Esophagus squamous epithelium (tissue), 5 donors: ENCODE measurements at places on chromosomes 7 and 10.

DNA sequence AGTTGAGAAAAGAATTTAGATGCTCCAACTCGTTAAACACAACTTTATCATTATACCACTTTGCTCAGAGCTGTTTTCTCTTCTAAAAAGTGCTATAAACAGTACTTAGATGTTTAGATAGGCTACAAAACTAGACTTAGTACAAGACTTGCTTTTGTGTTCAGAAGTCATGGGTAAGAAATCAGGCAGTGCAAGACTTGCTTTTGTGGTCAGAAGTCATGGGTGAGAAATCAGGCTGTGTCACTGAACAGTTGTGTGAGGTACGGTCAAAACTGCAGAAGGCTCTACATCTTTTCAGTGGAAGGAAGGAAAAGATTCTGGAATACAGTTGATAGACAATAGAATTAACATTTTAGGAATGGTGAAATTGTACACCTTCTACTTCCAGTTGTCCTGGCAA is 239.7 kb downstream of the DNAJB9 start:
- no peak for DNase-seq

GRCh38 chr10:30630571-30630970 is 1.0 kb upstream of the LYZL2 start:
- DNase-seq, result no peak

GRCh38 chr10:71525721-71526120 is 129.0 kb downstream of the CDH23 start:
- no peak for DNase-seq

DNA sequence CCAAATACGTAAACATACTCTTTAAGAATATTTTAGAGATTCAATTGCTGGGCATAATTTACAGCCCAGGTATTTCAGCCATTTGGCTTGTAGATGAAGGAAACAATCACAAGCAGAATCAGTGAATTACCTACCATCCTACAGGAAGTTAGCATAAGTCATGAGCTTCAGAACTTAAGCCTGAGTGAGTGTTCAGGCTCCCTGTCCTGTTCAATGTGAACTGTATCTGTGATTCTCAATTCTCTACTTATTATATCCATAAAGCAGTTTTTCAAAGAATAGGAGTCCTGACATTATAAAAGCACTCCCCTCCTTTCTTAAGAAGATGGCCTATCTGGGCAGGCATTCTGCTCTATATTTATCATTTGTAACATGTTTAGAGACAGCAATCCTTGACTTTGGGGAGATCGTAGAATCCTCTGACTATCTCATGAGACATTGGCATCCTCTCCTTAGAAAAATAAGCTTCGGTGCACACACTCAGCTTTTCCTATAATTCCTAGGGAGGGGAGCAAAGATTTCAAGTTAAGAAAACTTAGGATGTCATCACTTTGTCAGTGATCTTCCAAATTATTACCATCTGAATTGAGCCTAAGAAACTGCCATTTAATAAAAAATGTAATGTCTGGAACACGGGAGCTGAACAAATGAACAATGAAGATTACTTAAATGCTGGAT is 645.2 kb upstream of the IGFBP3 start:
- DNase-seq, result no peak

DNA sequence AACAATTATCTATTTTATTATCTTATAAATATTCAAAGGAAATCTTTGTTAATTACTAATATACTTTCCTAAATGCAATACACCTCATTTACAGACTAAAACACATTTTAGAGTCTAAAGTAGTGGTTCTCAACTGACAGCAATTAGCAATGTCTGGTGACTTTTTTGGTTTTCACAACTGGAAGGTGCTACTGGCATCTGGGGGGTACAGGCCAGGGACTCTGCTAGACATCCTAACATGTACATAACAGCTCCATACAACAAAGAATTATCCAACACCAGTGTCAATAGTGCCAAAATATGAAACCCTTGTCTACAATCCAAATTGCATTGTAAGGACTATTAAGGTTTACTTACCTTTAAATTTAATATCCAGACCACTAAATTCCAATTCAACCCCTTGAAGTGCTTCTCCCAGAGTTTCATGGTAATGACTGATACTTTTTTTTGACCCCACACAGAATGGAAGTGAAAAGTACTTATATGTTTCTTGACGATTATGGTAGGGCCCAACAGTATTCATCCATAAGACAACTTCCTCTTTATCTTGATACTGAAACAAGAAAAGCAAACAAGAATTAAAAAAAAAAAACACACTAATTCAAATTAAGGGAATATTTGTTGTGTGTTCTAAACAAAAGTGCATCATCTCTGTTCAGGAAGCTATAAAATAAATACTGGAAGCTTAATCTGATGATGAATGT is 10.4 kb downstream of the TM9SF3 start:
- DNase-seq, result no peak

- DNase-seq, result no peak
These were observed 59.3 kb downstream of the BMPER start for GRCh38 chr7:33964417-33965182.

DNA sequence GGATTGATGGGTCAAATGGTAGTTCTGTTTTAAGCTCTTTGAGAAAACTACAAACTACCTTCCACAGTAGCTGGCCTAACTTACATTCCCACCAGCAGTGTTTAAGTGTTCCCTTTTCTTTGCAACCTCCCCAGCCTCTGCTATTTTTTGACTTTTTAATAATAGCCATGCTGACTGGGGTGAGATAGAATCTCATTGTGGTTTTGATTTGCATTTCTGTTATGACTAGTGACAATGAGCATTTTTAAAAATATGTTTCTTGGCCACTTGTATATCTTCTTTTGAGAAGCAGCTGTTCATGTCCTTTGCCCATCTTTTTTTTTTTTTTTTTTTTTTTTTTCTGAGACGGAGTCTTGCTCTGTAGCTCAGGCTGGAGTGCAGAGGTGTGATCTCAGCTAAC is 155.2 kb upstream of the BMPER start:
- DNase-seq, result no peak

DNA sequence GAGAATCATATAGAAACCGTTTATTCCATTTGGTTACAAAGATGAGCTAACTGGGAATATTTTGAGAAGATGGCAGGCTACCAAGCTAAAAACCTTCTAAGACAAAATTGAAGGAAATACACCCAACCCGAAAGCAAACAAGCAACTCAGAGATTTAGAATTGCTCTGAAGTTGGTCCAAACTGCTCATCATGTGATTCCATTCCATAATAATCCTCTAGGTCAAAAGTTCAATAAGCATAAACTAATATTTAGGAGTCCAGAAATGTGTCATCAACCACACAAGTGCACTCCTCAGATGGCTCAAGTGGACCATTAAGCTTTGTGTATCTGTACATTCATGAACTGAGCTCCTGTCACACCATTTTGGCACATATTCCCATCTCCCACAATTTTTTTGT is 28.7 kb downstream of the DGKI start:
- DNase-seq, result no peak

GRCh38 chr7:108324053-108325038 is 131.9 kb downstream of the NRCAM start:
- no peak for DNase-seq

DNA sequence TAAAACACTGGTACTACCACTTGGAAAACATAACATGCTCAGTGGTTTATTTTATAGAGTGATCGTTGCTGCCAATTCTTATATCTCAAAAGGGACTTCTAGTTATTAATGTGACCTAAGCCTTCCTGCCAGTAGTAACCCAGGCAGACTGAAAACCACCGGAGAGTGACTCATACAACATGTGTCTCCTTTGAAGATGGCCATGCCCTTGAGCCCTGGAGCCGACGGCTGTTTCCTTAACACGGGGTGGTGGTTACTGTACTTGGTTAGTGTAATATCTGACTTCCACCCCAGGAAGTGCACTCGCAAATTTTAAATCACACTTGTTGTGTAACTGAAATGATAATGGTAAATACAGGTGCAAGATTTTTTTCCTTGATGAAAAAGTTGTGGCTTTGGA is 30.5 kb downstream of the JAKMIP3 start:
- no peak for DNase-seq

DNA sequence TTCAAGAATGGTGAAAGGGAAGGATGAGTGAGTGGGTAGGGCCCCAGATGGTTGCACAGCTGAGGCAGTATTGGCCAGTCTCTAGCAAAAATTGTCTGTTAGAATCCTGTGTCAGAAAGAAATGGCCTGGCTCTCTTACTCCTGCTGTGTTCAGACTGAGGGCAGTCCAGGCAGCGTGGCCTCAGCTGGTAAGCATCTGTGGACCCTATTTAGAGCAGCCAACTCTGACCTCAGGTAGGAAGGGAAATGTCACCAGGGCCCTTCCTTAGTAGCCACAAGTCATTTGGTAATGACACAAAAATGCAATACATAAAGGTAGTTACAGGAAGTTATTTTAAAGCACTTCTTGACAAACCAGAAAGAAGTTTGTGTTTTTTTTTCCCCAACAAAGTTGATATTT is 1194.7 kb downstream of the CNTNAP2 start:
- DNase-seq, result no peak

GRCh38 chr7:139049936-139050335 is 14.1 kb upstream of the ZC3HAV1L start:
- DNase-seq, result no peak

DNA sequence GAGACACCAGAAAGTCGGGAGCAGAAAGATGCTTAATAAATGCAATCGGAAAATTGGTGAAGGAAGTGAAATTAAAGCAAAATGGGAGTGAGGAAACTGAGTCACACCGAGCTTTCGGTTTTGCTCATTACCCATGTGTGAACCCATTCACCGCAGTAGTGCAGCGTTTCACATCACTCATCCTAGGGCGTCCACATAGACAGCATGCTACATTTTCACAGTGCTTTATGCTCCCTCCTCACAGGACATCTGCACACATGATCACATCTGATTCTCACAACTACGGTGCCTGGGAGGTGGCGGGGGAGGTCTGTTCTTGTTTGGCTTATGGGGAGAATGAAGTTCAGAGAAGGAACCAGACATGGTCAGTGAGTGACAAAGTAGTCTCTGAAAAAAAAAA is 36.6 kb upstream of the ATP6V0A4 start:
- no peak for DNase-seq

DNA sequence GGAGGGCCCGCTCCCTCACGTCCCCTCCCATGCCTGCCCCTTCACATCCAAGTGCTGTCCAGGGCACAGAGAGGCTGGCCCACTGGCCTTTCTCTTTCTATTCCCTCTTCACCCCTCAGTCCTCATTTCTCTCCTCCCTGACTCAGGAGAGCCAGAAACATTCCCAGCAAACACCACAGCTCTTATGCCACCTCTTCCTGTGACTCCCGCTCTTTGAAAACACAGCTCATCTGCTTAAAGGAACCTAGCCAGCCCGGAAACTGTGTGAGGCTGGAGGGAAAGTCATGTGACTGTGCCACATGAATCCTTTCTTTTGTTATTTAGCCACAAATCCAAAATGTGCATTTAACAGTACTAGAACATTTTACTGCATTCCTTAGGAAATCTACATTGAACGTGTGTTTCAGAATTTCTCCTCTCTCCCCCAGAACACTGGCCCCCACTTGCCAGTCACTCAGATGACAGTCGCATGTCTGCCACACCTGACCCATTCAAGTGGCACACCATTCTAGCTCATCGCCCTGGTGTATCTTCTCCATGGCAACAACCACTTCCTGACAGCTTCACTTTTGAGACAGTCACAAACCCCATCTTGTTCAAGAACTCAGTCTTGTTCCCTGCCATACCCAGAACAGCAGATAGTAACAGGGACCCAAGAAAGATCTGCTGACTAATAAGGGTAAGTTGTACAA is 42.8 kb downstream of the GRB10 start:
- no peak for DNase-seq

DNA sequence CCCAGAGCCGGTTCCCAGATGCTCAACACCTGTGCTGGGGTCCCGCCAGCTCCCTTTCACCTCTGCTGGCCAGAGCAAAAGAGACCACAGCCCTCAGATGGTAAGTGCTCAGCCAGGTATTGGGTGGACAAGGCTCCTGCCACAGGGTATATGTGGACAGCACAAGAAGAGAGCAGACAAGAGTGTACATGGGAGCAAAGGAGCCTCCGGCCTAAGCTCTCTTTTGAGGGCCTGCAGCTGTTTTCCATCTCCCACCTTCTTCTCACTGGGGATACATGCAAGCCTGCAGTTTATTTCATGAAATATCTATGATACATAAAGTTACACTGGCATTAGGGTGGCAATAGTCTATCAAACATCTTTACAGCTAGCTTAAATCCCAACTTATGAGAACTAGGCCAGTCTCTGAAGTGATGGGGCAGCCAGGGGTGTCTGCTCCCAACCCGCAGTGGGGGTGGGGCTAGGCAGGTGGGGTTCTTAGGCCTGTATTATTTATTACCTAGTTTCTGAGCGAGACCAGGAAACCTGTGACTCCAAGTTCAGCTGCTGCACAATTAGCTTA is 50.4 kb upstream of the DDC start:
- no peak for DNase-seq

DNA sequence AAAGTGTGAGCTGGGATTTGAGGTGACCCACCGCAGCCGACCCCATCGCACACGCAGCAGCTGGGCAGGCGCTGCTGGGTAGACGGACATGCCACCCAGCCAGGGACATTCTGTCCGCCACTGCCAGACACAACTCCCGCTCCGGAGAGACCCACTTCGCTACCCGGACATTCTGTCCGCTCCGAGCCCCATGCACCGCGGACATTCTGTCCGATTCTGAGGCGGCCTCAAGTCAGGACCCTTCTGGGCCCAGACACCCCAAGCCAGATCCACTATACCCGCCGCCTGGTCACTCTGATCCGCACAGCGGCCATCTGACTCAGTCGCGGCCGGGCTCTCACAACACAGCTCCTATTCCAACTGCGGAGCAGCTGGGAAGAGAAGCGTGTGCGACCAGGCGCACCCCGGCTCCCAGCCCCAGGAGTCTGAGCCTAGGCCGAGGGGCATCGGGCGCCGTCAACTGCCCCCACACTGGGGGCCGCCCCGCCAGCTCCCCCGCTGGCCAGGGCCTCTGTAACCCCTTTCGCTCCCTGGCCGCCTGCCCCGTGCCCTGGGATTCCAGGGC is 763 bp downstream of the PITX3 start:
- DNase-seq, result no peak

DNA sequence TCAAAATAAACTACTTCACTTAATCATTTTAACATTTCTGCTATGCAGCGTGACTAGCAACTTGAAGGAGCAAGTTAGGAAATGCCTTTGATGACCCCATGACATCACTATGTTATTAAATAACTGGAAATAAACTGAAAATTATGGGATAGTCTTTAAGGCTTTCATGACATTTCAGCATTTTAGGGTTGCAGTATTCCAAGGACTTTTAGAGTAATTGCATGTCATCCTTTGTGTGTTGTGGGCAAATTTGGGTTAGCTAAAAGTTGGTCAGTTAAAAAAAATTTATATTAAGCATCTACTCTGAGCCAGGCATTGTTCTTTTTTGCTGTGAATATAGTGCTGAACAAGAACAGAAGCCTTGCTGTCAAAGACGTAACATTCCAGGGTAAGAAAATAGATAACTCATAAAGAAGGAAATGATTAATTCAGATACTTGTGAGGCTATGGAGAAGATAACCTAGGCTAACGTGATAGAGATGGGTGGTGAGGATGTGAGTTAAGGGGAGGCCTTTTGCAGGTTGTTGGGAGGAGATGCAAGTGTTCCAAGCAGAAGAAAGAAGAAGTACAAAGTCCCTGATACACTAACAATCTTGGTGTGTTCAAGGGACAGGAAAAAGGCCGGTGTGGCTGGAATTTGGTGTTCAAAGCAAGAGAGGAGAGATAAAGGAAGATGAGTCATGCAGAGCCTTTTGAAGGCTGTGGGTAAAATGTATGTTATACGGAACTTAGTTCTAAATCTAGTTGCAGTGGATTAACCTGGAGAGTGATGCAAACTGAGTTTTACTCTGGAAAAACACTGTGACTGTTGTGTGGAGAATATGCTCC is 610.2 kb downstream of the AUTS2 start:
- no peak for DNase-seq

- no peak for DNase-seq
These were observed 198.9 kb downstream of the WDR37 start for GRCh38 chr10:1255118-1255517.

- no peak for DNase-seq
These were observed 954 bp upstream of the MLXIPL start for GRCh38 chr7:73625276-73625675.
